ENCODE measurements at places on chromosomes 2 and 18.

- DNase-seq: no peak
These were observed 335.1 kb upstream of the SKOR2 start for GRCh38 chr18:47586418-47587070.

GRCh38 chr2:165054652-165055051, 99.3 kb upstream of the SLC38A11 start:
- DNase-seq: no peak

DNA sequence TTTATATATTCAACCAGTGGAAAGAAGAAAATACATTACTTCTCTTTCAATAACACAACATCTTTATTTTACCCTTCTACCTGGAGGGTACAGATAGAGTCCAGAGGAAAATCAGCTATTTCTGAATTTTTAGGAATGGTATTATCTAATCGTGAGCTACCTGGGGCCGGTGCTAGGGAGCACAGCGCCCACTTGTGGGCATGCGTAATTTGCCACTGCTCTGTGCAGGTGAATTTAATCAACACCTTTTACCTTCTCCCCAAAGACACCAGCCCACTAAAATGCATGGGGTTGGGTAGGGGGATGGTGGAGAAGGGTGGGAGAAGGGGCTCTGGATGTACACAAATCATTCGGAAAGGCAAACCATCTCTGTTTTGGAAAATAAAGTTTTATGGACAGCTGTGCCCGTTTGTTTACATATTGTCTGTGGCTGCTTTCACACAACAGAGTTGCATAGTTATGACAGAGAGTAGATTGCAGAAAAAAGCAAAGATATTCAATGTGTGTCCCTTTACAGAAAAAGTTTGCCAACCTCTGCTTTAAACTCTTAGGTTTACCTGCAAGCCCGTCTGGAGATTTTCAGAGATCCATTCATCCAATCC, 51.5 kb upstream of the DCC start:
- DNase-seq: no peak

DNA sequence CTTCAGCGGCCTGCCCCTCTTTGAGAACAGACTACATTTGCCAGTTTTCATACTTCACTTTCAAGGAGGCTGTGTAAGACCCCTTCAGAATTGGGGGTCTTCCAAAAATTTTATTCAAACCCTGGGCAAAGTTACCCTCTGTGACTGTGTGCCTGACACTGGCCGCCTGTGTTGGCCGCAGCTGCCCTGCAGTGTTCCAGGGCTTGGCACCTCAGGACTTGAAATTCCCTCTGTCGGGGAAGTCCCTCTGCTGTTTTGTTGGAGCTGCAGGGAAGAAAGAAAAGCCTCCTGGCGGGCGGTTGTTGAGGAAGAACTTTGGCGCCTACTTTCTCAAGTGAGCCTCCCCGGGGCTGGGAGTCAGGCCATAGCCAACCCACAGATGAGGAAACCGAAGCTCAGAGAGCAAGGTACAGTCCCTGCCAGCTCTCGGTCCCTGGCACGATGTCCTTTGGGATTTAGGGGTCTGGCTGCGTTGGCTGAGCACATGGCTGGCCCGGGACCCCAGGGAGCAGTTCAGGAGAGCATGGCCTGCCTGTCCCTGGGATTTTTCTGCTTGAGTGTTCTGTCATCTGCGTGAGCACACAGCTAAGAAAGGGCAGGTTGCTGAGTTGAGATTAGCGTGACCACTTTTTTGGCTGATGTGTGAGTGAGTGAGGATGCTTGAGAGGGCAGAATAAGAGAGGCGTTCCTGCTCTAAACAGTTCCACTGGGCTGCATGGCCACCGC, 17.9 kb upstream of the ASB1 start:
- DNase-seq: no peak

DNA sequence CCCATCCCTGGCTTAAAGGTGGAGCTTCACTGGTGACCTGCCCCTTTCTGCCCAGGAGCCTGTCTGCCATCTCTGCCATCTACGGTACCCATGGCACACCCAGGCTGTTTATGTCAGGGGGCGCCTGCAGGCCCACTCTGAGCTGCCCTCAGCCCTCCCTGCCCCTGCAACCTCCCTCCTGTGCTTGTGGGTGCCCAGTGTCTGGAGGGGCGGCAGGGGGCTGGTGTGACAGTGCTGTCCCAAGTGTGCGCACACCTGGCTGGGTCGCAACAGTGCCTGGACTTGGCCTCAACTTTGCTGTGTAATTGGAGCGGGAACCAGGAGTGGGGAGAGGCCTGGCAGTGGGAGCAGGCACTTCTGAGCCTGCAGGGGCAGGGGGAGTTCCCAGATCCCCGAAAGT, 102.4 kb downstream of the ALMS1 start:
- no peak for DNase-seq

DNA sequence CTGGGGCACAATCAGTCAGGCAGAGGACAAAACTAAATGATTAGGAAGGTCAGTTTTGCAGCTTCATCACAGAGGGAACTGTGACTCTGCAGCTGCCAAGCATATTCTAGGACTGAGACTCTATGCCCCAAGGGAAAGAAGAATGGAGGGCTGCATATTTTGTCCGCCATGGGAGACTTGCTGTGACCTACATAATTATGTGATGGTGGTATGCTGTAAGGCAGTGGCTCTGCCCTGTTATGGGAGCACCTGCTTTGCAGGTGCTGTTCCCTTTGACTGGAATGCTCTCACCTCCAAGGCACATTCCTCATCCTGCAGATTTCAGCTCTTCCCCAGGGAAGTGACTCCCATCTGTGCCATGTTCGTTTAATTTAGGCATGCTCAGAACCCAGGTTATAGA, 261.9 kb upstream of the EPHA4 start:
- DNase-seq: no peak

DNA sequence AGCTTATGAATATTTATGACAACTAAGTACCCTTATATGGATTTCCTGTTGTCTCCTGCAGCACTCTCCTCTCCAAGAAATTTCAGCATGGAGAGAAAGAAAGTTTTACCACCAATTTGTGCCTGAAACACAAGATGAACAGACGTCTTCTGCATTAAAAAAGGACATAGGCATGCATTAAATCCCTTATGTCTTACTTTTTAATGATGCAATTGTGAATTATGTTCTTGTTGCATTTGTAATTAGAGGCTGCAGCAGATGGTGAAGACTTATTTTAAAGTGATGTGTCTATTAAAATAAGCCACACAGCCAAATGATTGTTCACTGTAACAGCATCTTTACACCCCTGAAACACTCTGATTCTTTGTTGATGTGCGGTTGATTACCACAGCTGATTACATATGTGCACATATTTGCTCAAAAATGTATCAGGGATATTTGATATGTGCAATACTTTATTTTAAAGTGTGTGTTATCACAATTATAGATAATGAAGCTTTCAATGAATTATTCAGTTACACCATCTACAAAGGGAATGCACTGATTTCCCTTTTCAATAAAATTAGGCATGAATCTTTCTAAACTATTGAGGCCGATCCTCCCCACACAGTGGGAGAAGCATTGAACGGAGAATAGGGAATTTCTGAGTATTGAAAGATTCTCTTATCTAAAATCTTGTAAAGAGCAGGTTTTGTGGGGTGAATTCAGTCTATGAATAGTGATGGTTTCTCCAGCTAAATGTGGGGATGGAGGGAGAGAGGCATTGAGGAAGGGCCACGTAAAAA, 585.1 kb downstream of the SLC4A3 start:
- no peak for DNase-seq

DNA sequence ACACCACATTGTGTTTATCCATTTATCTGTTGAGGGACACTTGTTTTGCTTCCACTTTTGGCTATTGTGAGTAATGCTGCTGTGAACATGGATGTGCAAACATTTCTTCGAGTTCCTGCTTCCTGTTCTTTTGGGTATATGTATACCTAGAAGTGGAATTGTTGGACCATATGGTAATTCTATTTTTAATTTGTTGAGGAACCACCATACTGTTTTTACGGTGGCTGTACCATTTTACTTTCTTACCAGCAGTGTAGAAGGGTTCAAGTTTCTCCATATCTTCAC, 23.1 kb downstream of the ANXA4 start:
- no peak for DNase-seq

DNA sequence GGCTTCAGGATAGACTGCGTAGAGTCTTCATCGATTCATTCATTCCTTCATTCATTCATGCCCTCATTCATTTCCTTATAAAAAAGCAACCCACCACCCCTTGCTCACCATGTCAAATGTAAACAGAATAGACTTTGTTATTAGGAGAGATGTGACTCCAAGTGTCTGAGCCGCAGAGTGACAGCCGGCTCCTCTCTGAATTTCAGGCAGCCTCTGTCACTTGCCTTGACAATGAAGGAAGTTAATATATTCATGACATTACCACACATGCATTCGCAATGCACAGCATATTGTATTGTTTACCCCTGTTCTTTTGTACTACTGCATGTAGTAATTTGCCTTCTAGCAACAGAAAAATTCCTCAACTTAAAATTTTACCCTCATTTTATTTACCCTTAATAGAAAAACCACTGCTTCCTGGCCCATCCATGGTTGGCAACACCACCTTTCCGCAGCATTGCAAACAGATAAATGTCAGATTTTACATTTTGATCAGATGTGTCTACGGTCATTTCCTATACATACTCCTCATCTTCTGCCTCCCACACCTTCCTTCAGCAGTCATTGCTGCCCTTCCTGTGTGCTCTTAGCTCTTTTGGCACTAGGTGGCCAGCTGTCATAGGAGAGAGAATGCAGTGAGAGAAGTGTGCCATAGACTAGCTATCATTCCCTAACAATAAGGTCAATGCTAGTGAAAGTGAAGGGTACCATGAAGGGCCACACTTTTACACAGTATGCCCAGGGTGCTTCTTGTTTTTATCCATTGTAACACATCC, 1090.8 kb downstream of the BCL11A start:
- no peak for DNase-seq

DNA sequence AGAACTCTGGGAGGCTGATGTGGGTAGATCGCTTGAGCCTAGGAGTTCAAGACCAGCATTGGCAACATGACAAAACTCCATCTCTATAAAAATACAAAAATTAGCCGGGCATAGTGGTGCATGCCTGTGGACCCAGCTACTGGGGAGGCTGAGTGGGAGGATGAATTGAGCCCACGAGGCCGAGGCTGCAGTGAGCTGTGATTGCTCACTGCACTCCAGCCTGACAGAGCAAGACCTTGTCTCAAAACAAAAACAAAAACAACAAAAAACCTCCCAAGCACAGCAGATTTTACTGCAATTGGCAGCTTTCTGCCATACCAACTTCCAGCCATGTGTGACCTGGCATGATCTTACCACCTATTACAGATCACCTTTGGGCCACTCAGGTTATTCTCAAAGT, 57.7 kb upstream of the LRPPRC start:
- no peak for DNase-seq

- no peak for DNase-seq
These were observed 440.5 kb downstream of the NBAS start for GRCh38 chr2:15120631-15121030.

DNA sequence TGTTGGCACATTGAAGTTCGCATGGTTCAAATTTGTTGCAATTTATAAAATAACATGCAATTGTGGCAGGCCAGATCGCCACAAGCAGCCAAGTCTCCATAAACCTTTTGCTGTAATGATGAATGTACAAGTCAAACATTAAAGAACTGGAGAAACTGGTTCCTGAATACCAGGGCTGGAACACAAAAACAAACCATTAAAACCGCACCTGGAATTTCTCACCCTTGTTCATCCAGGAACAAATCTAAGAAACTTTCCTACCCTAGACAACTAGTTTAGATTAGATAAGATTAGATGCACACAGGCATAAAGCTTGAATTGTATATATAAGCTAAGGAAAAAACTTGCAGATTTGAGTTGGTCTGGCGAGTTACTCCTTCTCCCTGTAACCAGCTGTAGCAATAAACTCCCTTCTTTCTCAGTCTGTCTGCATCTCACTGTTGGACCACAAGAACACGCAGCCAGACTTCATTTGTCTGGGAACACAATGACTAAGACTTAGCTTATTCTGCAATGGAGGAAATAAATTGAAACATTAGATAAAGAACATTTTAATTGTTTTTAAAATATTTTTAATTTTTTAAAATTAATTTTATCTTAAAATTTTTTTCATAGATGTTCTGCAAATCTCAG, 1835.5 kb upstream of the LRRTM1 start:
- DNase-seq: no peak

DNA sequence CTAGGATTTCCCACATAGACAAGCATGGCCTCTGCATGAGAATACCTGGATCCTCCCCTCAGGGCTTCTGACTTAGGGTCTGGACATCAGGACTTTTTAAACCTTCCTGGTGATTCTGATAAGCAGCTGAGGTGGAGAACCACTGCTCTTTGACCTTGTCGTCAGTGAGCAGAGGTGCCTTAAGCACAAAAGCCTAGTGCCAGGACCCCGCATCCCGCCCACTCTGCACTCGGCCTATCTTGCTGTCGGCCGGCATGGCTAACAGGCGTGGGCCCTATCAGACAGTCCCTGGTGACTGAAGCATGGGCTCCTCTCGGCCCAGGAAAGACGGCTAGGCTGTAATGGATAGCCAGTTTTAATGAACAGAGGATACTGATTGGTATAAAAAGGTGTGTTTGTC, 6.2 kb downstream of the ANKRD23 start:
- DNase-seq: no peak
